Activated T-helper 1 cell treated with anti-CD3 and anti-CD28 coated beads, Interleukin-12 subunit alpha, Interleukin-12 subunit beta, Interleukin-2, Interleukin-4 antibody, amounts not matched to agents 30 ng/mL and 10 ng/mL and 1 ng/mL, durations not matched to agents 14 hours and 24 hours and 36 hours (primary cell): ENCODE measurements at places on chromosomes 7 and 10. TPM values are rescaled to one million over a fixed set of nuclear protein-coding genes. Genes with fewer than 3 reads are reported as not detected.

DNA sequence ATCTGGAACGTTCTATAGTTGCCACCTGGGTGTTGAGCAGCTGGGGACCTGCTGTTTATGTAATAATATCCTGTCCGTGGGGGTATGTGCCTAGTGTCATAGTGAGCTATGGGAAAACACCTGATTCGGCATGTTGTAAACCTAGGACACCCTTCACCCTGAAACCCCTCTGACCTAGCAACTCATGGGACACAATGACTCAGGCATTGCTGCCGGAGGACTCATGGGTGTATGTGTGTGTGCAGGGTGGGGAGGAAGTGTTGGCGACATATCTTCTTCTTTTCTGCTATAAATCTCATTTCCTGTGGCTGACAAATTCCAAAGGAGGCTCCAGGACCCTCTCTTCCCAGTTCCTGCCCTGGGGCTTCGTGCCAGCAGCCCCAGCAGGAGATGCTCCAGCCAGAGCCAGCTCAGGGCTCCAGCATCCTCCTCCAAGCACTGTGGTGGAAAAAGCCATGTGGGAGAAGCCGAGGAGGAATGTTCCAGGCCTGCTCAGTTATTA, 77.0 kb upstream of the PODXL start:
- no peak for DNase-seq
- no peak overlapping the region for H3K27ac ChIP-seq
- peaks cover 5% of the 10 kb centered on the region for H3K27me3 ChIP-seq

DNA sequence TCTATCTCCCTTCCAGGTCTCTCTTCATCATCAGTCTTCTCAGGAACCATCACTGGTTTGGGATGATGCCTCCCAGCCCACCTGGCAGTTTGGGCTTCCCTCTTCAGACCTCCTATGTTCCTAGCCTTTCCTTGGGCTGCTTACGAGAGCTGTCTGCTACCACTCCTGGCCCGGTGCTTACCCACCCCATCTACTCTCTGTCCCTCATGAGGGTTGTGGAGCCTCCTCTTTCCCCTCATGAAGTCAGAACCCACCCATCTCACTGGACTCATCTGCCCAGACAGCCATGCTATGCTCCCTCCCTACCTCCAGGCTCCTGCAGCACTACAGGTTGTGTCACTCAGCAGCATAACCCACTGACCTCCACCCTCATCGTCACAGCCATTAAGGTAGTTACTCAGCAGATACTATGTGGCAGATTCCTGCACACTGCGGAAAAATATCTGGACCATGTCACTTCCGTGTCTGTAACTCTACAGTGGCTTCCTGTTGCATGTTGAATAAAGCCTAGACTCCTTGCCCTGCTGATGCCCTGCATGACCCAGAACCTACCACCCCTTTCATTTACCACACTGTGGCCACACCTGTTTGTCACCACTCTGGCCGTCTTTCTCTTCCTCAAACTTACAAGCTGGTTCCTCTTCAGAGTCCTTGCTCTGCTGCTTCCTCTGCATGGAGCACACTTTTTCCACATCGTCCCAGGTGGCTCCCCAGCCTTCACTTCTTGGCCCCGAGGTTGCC, 2.0 kb downstream of the DBNL start:
- peak overlapping the region; percentile 87 for H3K27ac ChIP-seq
- H3K4me3 ChIP-seq = peak overlapping the region; percentile 92
- no peaks in the 10 kb centered on the region for H3K27me3 ChIP-seq
- peaks cover 31% of the 10 kb centered on the region for H3K36me3 ChIP-seq
- H3K4me1 ChIP-seq = peaks cover 61% of the 10 kb centered on the region

Gene LLCFC1
- total RNA-seq = not detected in 2 replicates

DNA sequence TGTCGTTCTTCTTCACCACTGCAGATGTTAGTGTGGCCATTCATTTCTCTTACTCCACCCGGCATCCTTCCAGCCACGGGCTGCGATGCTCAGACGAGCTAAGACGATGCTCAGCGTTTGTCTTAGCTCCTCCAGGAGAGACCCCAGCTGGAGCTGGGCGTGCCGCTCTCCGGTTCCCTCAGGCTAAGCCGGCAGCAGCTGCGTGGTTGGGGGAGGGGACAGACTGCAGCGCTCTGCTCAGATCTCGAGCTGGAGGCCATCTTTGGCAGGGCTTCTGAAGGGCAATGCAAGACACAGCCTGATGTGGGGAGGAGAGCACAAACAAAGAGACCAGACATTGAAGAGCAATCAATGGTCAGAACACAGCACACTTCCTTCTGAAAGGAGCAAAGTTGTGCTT, 4.8 kb downstream of the INA start:
- no peak overlapping the region for H3K27ac ChIP-seq
- peaks cover 8% of the 10 kb centered on the region for H3K4me1 ChIP-seq
- H3K27me3 ChIP-seq = peaks cover 41% of the 10 kb centered on the region
- H3K4me3 ChIP-seq = no peak overlapping the region
- peaks cover 4% of the 10 kb centered on the region for H3K36me3 ChIP-seq
- no peak for DNase-seq

Gene ZNF248
- 7.7 and 7.9 TPM in 2 replicates for total RNA-seq

DNA sequence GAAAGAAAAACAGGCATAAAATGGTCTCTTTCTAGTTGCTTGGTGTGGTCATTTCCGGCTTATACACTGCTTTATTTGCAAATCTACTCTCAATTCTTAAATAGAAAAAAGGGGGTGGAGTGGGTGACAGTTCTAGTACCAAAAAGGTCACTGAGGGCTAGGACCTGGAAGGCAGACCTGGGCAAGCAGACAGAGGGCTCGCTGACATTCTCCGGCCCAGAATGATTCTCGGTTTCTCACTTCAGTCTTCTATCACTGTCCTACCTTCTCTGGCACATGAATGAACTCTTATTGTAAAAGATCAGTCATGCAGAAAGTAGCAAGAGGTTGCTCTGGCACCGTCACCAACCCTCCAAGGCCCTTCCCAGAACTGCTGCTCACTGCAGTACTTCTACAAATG, 54.0 kb downstream of the MALSU1 start:
- no peak overlapping the region for H3K4me3 ChIP-seq
- DNase-seq = no peak
- peaks cover 42% of the 10 kb centered on the region for H3K27me3 ChIP-seq
- peaks cover 1% of the 10 kb centered on the region for H3K36me3 ChIP-seq
- H3K4me1 ChIP-seq = peaks cover 26% of the 10 kb centered on the region

- no peak overlapping the region for H3K27ac ChIP-seq
- H3K36me3 ChIP-seq = no peaks in the 10 kb centered on the region
- H3K27me3 ChIP-seq = peaks cover 8% of the 10 kb centered on the region
- no peaks in the 10 kb centered on the region for H3K4me1 ChIP-seq
- DNase-seq = no peak
Observed at GRCh38 chr10:1368842-1369171, 312.6 kb downstream of the WDR37 start.
